ENCODE measurements at places on chromosomes 4 and X.

GRCh38 chr4:108466936-108467902 is 153.2 kb upstream of the RPL34 start:
- DNase-seq = no peak

DNA sequence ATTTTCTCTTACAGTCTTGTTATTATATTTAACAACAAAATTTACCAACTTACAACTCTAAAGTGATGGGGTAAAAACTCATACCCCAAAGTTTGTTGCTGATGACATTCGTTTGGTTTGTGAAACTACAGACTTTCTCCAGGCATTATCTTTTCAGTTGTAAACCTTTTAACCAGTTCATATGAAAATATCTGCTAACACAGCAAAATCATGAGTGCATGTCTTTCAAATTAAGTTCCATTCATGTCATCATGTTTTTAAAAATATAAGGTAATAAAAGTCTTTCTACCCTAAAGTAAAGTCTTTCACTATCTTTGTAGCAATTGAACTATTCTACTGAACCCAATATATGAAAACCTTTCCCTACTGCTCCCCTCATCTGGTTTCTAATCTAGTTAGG is 3.4 kb upstream of the GALNTL6 start:
- no peak for DNase-seq

DNA sequence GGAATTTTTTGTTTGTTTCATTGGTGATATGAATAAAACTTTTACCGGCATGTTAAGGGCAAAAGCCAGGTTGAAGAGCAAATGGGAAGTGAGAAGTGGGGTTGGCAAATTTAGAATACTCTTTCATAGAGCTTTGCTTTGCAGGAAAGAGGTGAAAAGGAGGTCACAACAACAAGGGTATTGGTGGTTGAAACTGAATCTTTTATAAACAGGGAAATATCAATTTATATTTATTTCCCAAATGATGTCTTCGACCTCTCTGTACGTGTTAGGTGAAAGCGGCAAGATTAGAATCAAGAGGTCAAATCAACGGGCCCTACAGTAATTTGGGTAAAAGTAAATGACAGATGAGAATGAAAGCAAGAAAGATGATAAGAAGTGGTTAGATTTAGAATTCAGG is 3.4 kb downstream of the SMR3A start:
- no peak for DNase-seq

GRCh38 chr4:164606478-164606877 is 147.5 kb upstream of the SMIM31 start:
- DNase-seq = no peak

DNA sequence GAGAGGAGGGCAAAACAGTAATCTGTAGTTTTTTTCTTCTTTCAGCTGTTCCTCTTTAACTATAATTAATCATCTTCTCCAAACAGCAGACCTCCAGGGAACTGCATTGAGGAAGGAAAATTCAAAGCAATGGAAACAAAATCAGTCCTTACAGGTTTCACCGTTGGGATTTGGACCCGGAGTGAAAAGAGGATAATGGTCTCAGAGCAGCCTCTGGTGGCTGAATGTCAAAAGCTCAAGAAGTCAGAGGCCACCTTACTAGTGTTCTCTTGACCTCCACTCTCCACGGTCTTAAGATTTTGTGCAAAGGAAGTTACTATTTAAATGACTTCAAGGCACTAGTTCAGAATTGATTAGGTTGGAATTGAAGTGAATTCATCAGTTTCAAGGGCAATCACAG is 16.0 kb upstream of the MID1 start:
- DNase-seq = no peak

All from B cell (primary cell).